ENCODE measurements at places on chromosomes 2 and 18.

DNA sequence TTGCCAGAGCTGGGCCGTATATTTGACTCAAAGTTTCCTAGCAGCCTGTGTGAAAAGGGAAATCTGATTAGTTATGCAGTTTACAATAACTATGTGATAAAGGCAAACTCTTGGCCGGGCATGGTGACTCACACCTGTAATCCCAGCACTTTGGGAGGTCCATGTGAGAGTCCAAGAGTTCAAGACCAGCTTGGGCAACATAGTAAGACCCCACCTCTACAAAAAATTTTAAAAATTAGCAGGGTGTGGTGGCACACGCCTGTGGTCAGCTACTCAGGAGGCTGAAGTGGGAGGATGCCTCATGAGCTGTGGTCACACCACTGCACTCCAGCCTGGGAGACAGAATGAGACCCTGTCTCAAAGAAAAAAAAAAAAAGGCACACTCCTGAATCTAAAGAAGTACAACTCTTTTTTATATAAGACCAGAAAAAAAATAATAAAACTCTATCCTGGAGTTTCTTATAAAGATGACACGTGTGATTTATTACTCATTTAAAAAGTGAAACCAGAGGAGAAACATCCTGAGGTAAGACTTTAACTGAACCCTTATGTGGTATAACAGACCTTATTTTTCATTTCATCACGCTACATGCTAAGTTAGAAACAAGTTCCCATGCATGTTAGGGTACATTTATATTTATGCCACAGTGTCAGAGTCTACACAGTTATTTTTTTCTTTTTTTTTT lies 32.6 kb upstream of the KCMF1 start:
- no peak for DNase-seq

- no peak for DNase-seq
Measured at GRCh38 chr2:98835831-98836385, 100.1 kb downstream of the CRACDL start.

DNA sequence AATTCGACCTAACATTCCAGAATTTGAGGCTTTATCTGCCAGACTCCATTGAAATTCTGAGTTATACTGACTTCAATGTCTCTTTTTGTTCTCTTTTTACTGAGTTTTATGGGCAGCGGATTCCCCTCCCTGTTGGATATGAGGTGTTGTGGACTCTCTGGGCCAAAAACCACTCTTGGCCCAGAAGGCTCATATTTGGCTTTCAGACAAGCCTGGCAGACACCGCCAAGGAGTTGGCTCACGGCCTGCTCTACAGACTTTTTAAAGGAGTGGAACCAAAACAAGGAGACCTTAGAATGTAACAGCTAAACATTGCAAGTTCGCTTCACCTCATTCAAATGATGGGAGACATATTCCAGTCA lies 206.4 kb upstream of the NCKAP5 start:
- DNase-seq, result no peak

DNA sequence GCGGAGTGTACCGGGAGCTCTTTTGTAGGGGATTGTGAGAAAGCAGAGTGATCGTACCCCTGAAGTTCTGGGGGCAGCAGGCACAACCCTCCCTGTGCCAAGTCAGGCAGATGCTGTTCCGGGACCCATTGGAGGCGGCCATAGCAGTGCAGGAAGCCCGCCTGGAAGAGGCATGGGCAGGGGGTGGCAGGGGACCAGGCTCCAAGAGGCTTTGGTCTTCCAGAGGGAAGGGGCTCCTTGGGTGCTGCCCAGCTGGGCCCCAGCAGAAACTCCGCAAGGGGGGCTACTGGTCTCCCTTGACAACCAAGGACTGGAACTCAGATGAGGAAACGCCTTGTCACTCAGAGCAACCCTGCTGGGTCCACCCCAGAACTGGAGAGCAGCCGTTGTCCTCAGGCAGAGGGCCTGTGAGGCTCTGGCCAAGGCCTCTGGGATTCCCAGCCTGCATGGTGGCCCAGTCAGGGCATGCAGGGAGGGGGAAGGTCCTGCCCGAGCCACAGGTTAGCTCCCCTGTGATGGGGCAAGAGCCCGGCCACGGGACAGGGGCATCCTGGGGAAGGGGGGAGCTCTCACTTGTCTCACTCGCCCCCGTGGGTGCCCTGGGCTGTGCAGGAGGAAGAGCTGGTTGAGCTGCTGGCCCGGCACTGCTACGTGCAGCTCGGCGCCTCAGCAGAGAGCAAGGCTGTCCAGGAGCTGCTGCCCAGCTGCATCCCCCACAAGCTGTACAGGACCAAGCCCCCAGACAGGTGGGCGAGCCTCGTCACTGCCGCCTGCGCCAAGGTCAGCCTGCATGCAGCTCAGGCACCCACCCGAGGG lies 21.0 kb upstream of the GPR17 start:
- DNase-seq, result no peak

GRCh38 chr2:85668009-85668856 lies at the start of gene SFTPB:
TSS of gene SFTPB (minus strand) at chr2:85668199. CDS start at chr2:85668183, 16 bp downstream.
- DNase-seq, result no peak

DNA sequence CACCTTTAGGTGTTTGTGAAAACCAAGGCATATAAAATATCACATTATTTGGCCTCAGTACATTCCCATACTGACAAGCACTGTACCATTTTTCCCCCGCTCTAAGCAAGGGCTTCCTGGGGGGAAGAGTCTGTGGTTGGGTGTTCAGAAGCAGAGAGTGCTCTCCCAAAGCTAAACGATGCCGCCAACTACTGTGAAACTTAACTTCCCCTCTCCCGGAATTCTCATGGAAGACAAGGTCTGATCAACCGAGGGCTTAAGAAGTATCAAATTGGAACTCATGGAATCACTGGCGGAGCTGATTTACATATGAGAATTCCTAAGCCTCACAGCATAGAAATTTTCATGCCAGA lies 433 bp upstream of the MFF start:
- DNase-seq, result peak; percentile 18

DNA sequence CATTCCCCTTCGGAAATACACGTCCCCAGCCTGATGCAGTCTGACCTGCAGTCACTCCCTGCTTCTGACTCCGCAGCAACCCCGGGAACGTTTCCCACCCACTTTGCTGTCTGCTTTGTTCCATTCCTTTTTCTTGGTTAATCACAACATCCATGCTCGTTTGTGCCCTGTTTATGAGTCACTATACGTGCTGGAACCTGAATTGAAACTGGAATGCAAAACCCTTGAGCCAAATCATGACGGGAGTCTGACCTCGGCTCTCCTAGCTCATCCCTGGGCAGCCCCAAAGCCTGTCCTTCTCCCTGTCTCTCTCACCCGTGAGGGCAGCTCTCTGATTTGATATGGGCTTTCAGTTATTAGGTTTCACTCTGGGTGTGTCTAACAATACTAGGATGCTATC lies 57.1 kb upstream of the RNF152 start:
- DNase-seq, result no peak

DNA sequence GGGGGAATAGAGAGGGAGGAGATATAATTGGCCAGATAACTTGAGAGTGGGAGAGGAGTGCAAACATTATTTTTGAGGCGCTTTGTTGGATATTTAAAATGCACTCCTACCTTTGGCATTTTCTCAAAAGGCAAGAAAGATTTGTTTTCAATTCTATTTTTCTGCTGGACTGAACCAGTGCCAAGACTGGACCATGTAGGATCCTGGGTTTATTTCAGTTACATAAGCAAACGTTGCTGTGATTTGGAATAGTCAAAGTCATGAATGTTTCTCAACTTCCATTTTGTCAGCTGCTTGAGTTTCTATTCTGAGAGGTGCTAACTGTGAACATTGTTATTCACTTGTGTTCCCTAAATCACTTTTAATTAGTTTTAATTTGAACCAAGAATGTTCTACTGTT lies 8.9 kb upstream of the CHRNA1 start:
- no peak for DNase-seq

DNA sequence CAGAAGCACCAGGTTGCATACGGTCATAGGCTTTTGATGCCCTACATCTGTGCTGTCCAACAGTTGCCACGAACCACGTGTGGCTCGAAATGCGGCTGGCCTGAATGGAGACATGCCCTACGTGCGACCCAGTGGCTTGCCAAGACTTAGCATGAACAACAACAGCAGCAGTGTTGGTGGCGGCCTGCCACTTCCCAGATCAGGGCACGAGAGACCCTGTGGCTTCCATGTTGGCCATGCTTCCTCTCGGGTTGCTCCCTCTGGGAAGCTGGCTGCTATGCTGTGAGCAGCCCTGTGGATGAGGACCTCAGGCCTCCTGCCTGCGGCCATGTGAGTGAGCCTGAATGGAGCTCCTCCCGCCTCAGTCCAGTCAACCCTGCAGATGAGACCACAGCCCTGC lies 212.3 kb downstream of the HDAC4 start:
- no peak for DNase-seq

DNA sequence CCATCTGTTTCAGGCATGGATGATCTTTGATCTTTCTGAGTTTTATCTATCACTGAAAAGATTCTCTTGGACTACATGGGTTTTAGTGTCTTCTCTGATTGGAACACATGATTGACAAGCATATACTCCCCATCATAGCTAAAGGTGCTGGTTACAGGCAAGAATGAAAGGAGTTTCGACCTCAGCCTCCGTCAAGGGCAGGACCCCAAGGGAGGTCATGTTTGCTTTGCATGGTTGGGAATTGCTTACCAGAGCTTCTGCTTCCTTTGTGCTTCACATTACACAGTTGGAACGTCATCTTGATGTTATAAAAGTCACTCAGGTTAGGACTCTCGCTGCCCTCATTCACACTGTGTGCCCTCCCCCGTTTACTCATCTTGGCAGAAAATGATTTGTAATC lies 287.7 kb downstream of the PIK3C3 start:
- DNase-seq, result no peak

DNA sequence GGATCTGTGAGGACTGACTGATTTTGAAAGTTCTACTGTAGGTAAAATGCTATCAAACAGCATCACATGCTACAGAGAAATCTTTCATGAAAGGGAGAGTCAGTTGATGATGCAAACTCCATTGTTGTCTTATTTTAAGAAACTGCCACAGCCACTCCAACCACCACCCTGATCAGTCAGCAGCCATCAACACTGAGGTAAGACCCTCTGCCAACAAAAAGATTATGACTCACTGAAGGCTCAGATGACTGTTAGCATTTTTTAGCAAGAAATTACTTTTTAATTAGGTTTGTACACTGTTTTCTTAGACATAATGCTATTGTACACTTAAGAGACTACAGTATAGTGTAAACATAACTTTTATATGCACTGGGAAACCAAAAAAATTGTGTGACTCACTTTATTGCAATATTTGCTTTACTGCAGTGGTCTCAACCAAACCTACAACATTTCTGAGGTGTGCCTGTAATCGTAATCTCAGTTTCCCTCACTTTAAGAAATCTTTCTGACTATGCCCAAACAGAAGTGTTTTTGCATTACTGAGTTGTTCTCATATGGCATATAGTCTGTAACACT lies 42.8 kb downstream of the METTL8 start:
- no peak for DNase-seq

- DNase-seq, result no peak
Measured at GRCh38 chr2:83068714-83069113, 1390.4 kb downstream of the SUCLG1 start.

- no peak for DNase-seq
Measured at GRCh38 chr18:2964361-2965010, 48.5 kb downstream of the LPIN2 start.

DNA sequence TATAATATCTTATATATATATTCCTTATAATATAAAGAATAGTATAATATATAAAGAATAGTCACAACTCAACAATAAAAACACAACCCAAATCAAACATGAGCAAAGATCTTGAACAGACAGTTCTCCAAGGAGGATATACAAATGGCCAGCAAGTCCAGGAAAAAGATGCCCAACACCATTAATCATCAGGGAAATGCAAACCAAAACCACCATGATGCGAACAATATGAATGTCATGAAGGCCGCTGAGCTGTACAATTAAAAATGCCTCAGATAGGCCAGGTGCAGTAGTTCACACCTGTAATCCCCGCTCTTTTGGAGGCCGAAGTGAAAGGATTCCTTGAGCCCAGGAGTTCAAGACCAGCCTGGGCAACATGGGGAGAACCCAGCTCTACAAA lies 58.9 kb downstream of the SLC35F5 start:
- DNase-seq, result no peak
